Gastroesophageal sphincter (tissue), 4 donors: ENCODE measurements at places on chromosomes 5 and 9.

DNA sequence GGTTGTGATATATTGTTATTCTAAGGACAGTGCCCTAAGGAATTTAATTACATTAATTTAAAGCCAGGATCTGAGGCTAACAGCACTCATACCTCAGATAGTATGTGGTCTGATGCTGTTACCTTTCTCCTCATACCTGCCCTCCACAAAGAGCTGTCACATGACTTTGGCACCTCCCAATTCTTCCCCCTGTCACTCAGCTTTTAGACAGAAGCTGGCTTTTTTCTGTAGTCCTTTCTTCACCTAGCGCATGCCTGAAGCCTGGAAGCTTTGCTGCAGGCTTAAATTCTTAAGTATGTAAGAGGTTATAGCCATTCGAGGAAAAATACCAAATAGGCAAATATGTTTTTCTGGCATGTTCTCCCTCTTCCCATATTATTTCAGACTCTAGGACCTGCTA, 61.0 kb upstream of the ADAMTS19 start:
- no peak for ATAC-seq

- ATAC-seq = no peak
Observed at GRCh38 chr5:55218967-55219366, 8.1 kb downstream of the MCIDAS start.

GRCh38 chr9:117437283-117437682, 22.4 kb upstream of the ASTN2 start:
- no peak for ATAC-seq

DNA sequence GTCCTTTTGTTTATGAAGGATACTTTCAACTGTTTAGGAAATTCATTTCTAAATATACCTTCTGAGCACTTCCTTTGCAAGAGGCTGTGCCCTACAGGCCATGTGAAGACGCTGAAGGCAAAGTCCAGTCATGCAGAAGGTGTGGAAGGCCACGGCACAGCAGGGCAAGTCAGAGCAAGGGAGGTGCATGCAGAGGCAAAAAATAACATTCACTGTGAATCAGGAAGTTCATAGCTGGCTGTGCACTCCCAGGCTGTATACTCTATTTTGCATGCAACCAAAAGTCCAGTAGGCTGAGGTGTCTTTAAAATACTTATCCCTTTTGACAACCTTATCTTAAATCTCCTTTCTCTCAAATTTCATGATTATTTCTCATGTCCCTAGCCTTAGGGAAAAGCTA, 50.3 kb downstream of the GNAQ start:
- peak; percentile 58 for ATAC-seq

GRCh38 chr5:53411388-53411787, 69.0 kb upstream of the FST start:
- no peak for ATAC-seq

DNA sequence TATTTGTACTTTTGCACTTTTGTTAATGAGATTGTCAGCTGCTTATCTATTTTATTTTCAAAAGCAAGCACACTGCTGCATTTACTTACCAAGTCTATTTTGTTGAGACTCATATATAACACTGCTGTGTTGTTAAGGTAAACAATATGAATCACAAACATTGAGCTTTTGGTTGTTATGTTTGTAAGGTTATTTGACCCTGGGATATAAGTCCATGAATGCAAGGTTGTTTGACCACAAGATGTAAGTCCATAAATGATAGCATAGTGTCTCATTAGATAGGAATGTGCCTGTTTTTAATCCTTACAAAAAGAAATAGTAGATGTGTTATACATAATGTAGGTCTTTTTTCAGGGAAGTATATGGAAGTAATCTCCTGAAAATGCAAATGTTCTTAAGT, 845.9 kb downstream of the CDH9 start:
- no peak for ATAC-seq

GRCh38 chr5:21159510-21160059, 1171.6 kb upstream of the CDH18 start:
- ATAC-seq = no peak

DNA sequence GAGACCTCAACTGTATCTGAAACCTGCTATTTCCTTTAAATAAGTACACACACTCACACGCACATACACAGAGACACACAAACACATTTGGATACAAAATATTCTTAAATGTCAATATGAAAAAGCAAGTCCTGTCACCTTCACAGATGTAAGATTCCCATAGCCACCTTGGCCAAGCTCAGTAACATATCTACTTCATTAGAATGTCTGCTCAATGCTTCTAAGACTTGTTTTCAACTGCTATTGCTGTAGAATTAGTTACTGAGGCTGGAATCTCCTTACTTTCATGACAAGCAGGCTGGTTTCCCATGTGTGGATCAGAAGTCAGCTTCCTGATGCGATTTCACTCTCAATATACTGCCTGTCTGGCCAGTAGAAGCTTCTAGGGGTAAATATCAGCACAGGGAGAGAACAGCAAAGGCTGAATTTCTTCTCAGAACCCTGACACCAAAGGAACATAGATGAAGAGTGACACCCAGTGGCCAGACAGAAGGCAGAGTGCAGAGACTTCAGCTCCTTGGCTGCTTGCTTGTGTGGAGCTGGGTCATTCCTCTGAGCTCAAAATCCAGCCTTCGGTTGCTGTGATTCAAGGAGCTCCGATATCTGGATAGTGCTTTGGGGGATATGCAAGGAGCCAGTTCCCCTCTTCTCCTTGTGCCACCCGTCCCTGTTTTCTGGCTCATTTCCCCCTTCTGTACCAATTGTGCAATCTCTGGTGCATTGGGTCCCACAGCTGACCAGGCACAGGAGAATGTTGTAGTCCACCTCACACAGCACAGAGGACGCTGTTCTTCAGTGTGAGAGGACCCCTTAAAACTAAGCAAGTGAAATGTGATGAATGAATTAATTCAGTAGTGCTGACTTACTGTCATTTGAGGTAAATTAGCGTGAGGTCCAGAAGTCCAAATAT, 26.6 kb upstream of the ABLIM3 start:
- peak; percentile 78 for ATAC-seq

GRCh38 chr5:125486634-125487033, 740.2 kb upstream of the ZNF608 start:
- no peak for ATAC-seq

- no peak for ATAC-seq
Observed at GRCh38 chr5:136155761-136156160, 23.1 kb downstream of the SMAD5 start.
